ENCODE measurements at places on chromosomes 6 and 20. TPM values are rescaled to one million over a fixed set of nuclear protein-coding genes. Genes with fewer than 3 reads are reported as not detected.

DNA sequence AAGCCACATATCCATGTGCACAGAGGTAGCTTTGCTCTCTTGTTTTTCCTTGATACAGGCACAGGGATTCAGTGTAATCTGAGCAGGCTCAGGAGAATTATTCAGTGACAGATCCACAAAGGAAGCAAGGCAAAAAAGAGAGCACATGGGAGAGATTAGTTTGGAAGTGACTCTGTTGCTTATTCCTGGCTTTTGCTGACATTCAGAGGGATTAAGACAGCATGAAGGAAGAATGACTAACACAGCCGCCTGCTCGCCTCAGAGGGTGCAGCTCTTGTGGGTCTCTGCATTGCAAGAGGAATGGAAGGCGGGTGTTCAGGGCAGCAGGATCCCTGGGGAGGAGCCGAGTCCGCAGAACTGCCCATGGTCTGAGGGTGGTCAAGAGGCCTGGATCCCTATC, 203.4 kb upstream of the KCNQ5 start:
- DNase-seq = no peak

GRCh38 chr6:85354761-85355618, 94.9 kb upstream of the NT5E start:
- peak; percentile 71 for DNase-seq

LY6G6D gene
- not detected for total RNA-seq

CFAP61 gene
- not detected for total RNA-seq

DNA sequence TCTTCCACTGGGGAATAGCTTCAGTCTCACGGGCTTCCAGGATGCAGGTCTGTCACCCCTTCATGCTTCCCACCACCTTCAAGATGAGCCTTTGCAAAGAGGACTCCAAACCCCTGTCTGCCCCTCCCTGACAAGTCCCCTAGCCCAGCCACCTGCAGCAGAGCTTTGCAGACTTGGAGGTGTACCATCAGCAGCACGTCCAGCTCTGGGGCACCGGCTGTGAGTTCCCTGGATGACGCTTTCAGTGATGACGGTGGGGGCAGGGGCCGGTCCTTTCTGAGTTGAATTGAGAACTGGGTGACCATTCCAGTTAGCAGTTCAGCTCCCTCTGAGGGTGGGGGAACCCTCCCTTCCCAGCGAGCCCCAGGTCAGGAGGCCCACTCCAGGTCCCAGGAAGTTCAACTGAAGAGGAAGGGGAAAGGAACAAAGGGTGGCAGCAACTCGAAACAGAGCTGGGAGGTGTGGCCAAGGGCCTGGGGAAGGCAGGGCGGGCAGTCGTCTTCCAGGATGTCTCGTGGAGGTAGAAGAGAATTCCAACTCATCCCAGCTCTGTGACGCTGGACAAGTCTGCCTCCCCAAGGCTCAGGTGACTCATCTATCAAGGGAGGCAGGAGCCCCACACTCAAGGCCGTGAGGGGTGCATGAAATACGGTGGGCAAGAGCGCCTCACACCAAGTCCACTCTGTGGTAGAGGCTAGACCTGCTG, 86.0 kb downstream of the PTPN1 start:
- no peak for DNase-seq

DNA sequence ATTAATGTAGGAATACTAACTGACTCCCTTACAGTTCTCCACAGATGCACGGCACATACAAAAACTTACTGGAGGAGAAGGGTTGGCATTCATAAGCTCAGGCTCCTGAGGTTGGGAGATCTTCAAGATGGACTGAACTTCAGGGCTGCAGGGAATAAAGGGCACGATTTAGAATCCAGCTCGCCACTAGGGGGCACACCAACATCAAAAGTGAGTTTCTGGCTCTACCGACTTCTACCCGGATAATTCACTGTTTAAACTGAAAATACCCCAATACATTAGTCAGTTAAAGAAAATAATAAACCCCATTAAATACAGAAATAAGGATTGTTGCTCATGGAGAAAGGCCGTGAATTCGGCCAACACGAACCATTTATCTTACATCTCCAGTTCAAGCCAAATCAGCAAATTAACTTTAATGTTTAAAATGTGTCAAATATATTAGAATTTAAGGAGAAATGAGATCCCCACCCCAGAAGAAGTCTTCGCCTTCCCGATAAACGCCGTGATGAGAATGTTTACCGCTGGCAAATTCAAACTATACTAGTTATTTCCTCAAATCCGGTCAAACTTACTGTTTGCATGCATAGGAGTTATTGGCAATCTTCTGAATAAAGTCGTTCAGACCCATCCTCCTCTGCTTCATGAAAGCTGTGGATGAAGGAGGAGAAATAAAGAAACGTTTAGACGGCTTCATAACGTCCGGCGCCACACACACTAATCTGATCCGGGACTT, 121.7 kb upstream of the SLC2A12 start:
- peak; percentile 87 for DNase-seq

TMEM200A gene
- total RNA-seq = 3.5 TPM

DNA sequence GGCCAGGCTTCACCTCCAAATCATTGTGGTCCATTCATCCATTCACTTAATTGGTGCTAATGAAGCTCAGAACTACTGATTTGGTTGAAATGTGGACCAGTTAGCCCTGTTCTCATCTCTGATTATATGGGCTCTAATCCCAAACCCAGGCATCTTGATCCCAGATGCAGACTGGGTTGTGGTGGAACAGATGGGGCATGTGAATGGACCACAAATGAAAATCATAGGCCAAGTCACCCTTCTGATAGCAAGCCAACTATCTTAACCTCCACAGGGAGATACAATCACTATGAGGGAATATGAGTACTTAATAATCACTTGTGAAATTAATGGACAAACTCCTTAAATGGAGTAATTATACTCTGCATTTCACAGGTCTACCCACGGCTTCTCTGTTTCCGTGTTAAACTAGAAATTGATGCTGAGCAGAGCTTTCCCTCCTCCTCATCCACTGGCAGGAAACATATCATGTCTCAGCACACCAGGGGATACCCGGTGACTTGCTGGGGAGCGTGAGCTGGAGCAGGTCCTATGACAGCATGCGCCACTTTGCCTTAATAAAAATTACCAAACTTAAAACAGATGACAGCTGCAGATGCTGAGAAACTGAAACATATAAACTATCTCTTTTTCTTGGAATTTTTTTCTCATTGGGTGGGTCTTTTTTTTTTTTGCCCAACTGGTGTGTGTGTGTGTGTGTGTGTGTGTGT, 108.8 kb upstream of the HEY2 start:
- no peak for DNase-seq

DNA sequence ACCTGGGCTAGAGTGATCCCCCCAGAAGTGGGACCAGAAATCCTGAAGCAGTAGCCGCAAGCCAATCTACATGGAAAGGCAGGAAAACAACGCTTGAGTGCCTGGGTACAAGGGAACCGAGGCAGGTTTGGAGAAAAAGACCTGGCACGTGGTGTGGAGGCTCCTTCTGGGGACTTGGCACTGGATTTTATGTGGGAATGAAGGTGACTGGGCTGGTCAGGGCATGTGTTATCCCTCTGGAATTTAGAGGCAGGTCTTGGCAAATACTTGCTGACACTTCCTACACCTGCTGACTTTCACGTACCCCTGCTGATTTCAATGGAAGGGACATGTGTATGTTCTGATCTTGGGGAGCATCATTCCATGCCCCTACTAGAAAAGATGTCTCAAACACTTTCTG, 25.0 kb upstream of the FAM217A start:
- DNase-seq = no peak

RNF182 gene
- total RNA-seq = 2.7 TPM

NKAIN2 gene
- 9.5 TPM for total RNA-seq

DNA sequence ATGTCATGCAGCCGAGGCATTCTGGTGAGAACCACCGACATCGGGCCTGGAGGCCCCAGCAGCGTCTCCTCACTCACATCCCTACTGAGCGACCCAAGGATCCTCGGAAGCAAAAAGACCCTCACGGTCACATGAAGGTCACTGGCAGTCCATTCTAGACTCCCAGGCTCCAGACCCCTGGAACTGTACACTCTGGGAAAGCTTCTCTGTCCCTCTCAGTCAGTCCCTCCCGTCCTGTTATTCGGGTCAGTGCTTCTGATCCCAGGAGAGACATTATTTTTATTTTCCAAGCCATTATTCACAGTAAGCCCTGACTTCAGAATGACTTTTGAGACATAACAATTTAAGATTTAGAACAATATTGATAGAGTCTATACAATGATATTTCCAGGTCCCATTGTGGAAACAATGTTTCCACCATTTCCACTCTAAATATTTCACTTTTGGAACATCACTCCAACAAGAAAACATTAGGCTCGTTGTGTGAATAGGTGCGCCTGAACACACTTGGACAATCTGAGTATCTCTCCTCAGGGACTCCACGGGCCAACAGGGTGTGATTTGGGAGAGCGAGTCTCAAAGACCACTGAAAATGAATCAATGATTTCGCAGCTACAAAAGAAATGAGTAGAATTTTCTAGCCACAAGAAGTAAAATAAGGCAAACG, 199.7 kb downstream of the SOD2 start:
- DNase-seq = no peak

- no peak for DNase-seq
Measured at GRCh38 chr6:21321076-21321475, 272.5 kb upstream of the SOX4 start.

GRCh38 chr6:40308533-40309306, 278.4 kb downstream of the LRFN2 start:
- peak; percentile 89 for DNase-seq

- peak; percentile 68 for DNase-seq
Measured at GRCh38 chr20:23245553-23246181, 104.9 kb upstream of the NXT1 start.

GRCh38 chr20:23926944-23927872, 47.7 kb upstream of the CST5 start:
- no peak for DNase-seq

DNA sequence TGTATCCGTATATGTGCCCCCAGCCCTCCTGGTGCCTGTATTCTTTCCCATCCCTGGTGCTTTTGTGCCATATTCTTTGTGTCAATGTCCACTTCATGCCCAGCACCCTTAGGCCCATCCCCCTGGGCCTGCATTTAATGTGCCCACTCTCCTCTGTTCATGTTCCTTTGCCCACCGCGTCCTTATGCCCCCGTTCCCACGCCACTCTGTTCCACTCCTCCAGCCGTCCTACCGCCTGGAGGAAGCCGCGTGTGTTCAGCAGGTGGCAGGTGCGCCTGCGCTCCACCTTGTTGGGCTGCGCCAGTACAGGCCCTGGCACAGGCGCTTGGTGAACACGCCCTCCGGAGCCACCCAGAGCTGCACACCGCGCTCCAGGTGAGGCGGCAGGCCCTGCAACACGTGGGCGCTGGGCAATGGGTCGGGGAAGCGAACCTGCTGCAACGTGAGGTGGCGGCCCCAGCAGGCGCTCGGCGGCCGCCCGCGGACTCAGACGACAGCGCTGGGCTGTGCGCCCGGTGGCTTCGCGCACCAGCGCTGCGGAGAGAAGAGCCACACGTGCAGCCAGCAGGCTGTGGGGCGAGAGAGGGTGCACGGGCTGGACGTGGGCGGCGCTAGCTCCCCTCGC, 4.0 kb upstream of the FOXS1 start:
- DNase-seq = no peak

GRCh38 chr6:159254186-159254585, 85.0 kb downstream of the FNDC1 start:
- no peak for DNase-seq

DNA sequence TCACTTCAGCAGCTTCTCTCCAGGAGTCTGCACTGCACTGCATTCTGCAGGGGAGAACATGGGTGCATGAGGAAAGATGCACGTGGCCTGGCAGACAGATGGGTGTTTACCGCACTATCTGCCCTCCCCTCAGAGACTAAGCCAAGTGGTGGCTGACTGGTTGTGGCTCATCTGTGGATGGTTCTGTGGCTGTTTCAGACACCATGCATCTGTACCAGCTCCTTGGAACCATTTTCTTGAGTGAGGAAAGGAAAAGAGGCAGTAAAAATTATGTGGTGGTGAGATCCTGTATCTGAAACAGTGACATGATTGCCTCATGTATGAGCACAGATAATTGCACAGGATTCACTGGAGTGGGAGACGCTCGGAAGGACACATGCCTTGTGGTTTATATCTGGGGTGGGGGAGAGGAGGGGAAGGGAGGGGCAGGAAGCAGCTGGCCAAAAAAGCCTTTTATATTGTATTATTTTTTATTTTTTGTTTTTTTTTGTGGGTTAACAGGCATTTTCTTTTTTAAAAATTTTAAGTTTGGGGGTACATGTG, 161.7 kb downstream of the ERMARD start:
- no peak for DNase-seq

GRCh38 chr6:136763716-136764516, 28.4 kb downstream of the MAP3K5 start:
- no peak for DNase-seq

DNA sequence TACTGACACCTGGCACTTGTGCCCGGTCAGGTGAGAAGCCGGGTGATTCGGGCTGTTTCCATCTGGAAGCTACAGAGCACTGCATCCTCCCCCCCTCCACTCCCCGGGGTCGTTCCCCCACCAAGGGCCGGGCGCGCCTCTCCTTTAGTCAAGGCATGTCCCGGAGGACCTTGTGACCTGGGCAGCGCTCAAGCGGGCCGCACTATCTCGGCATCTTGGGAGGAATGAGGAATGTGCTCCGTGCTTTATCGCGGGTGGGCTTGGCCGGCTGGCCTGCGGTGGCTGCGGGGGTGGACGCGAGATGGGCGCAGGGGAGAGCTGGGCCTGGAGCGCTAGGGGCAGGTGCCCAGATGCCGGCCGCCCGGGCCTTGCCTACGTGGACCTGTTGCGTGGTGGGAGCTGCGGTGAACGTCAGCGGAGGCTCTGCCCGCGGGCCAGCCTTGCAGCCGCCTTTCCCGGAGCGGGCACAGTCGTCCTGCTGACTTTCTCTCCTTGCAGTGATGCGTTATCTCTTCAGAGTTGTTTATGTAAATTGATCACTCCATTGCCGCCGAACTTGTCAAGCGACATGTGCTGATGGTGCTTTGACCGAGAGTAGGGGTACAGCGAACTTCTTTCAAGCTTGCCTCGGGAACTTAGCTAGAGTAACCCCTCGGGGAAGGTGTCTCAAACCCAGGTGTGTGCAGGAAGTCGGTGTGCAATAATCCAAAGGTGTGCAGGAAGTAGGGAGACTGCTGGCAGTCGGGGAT, 1.1 kb downstream of the LRRC1 start:
- peak; percentile 34 for DNase-seq

CRIP3 gene
- total RNA-seq = 1.1 TPM

GRCh38 chr20:10651227-10651990, 22.4 kb downstream of the JAG1 start:
- no peak for DNase-seq

All from endothelial cell (in vitro differentiated cells).